NB4 (cell line): ENCODE measurements at places on chromosomes 13 and 19.

DNA sequence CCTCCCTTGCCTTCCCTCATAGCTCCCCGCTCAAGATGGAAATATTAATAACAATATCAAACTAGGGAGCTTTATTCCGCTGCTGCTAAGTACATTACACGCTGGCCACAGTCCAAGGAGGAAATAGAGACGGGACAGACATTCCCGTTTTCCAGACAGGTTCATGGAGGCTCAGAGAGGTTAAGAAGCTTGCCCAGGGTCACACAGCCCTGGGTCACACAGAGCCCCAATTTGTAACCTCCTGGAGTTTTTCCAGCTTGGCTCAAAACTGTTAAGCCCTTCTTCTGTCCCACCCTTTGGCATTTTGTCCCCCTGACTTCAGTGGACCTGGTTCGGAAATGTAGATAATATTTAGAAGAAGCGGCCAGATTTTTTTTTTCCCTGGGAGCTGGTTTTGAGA lies 2.0 kb downstream of the BICRA start:
- no peak for DNase-seq

DNA sequence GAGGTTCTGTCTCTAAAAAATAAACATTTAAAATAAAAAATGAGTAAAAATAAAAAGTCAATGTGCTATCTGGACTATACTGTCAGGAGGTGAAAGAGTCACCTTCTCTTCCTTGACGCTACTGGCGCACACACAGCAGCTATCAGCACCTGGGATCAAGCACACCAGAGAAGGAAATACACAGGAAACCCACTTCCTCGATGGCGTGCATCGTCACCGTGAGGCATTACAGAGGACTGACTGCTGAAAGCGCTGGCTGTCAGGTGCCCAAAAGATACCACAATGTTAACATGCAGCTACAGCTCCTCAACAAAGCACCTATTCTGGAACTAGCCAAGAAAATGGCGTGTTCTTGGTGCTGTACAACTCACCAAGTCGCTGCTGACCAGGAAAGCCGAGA lies 6.1 kb downstream of the SLC35E1 start:
- DNase-seq, result no peak

DNA sequence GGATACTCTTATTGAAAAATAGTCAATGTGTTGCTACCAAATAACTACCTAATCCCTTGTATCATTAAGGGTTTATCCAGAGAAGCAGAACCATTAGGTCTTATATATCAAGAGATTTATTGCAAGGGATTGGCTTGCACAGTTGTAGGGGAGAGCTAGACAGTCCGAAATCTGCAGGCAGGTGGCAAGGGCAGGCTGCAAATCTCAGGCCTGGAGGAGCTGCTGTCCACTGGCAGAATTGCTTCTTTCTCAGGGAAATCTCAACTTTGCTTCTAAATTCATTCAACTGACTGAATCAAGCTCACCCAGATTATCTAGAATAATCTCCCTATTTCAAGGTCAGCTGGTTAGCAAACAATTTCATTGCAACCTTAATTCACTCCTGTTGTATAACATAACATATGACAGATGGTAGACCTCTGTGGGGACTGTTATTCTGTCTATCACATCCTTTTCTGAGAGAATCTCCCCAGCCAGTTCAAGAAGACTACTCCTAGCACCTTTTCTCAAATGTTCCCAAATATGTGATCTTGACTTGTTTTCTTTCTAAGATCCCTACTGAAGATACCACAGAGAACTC lies 194.2 kb downstream of the NHLRC3 start:
- DNase-seq, result no peak

- DNase-seq, result peak; percentile 30
Observed at GRCh38 chr13:45615501-45616101, at the start of gene ERICH6B. Gene ERICH6B (minus strand): TSS chr13:45615739. CDS start chr13:45597005, 18,734 bp downstream.

GRCh38 chr13:34864671-34865070 lies 77.4 kb upstream of the NBEA start:
- DNase-seq, result no peak

DNA sequence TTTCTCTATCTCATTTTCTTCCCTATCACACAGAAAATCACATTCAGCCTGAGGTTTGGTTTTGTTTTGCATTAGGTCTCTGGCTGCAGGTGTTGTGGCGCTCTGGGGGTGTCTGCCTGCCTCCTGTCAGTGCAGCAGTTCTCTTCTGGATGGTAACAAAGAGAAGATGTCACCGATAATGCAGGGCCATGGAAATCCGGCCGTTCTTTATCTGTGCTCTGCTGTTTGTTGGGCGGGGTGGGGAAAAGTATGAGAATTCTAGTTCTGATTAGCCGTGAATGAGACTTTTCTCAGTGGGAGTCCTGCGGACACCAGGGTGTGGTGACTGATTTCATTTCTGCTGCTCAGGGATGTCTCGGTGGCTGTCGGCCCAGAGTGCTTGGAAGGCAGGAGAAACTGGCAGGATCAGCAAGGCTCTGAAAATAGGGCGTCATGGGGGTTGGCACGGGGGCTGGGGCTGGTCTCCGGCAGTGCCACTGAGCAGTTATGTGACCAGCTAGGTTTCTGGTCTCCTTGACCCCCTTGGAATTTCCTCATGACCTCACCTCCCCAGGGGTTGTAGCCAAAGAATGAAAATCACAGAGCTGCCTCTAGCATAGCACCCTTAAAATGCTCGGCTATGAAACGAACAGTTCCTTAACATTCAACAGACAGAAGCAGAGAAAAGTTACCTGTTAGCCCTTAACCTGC lies 5.0 kb downstream of the RNF113B start:
- DNase-seq, result no peak
